ENCODE measurements at places on chromosomes 11 and 22.

- DNase-seq, result peak; percentile 12
Observed at GRCh38 chr11:93510196-93510873, 32.9 kb downstream of the SMCO4 start.

DNA sequence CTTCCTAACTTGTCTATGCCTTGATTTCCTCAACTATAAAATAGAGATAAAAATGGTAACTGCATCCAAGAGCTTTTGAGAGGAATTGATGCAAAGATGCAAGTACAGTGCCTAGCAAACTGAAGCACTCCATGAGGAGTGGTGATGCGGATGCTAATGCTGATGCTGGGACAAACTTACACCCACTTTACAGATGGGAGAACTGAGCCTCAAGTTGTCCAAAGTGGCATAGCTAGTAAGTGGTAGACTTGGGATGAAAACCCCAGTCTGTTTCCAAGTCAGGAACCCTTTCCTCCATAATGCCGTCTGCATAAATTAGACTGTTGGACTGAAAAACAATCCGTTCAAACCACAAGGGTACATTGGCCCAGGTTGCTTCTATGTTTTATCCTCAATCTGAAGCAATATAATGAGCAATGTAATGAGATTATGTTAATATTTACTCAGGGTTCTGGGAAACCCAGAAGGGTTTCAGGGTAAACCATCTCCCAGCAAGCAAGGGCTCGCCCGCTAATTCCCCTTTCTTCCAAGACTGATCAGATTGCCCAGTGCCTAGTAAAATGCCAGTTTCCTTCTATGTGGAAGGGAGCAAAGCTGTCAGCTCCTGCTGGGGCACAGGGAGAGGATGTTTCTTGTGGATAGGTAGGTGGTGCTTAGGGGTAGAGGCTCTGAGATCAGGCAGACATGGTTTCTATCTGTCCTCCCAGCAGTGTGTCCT lies 10.4 kb upstream of the EHF start:
- no peak for DNase-seq

- DNase-seq, result no peak
Observed at GRCh38 chr11:87281496-87281895, 243.8 kb downstream of the TMEM135 start.

- DNase-seq, result no peak
Observed at GRCh38 chr11:73334384-73335203, 26.5 kb downstream of the ARHGEF17 start.

DNA sequence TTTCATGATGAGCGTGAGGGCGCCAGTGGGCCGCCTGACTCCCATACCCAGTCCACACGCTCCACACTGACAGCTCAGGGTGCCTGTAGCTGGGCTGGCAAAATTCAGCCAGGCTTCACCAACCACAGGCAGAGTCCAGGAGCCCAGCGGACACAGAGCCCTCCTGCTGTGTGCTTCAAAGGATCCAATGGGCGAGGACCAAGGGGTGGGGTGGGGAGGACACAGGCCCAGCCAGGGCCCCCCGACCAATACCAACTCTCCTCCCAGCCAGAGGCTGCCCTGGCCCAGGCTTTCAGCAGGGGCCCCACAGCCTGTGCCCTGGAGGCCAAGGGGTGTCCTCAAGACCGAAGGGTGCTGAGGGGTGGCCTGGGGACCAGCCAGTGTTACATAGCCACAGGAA lies 336.1 kb downstream of the CTTN start:
- no peak for DNase-seq

GRCh38 chr11:4039011-4039410 lies 55.6 kb upstream of the RRM1 start:
- DNase-seq, result no peak

GRCh38 chr11:47317064-47317828 lies 35.3 kb downstream of the MYBPC3 start:
- no peak for DNase-seq

- DNase-seq, result no peak
Observed at GRCh38 chr11:47388697-47389576, 10.6 kb upstream of the SPI1 start.

DNA sequence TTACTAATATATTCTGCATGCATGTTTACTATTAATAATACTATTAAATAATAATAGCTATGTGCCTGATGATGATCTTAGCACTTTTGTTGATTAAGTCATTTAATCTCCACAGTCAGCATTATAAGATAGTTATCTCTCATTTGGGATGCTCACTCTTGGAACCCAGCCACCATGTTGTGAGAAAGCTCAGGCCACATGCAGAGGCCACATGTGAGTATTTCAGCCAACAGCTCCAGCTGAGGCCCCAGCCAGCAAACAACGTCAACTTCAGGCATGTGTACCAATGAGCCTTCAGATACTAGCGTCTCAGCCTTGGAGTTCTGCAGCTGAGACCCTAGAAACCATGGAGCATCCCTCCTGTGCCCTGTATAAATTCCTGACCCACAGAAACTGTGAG lies 798.1 kb upstream of the LRRC4C start:
- no peak for DNase-seq

GRCh38 chr11:131938351-131938751 lies 567.9 kb downstream of the NTM start:
- no peak for DNase-seq

GRCh38 chr11:129888451-129888850 lies 6.9 kb downstream of the NFRKB start:
- DNase-seq, result no peak

DNA sequence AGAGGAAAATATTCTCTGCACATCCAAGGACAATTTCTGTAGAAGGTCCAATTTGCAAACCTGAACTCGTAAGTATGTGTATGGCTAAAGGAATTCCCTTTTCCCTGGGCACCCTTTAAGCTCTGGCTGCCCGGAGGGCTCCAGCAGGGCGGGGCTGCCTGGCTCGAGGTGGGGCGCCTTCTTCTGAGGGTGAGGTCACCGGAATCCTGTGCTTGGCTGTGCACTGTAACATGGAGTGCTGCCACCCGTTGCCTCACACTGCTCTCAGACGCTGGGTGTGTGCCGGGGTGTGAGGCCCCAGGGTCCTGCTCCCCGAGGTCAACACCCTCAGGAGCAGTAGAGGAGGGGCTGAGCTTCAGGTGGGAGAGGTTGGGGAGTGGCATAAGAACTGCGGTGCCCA lies 61.5 kb downstream of the SYN3 start:
- no peak for DNase-seq

GRCh38 chr11:65917434-65918210 lies 1.2 kb downstream of the C11orf68 start:
- DNase-seq, result no peak

DNA sequence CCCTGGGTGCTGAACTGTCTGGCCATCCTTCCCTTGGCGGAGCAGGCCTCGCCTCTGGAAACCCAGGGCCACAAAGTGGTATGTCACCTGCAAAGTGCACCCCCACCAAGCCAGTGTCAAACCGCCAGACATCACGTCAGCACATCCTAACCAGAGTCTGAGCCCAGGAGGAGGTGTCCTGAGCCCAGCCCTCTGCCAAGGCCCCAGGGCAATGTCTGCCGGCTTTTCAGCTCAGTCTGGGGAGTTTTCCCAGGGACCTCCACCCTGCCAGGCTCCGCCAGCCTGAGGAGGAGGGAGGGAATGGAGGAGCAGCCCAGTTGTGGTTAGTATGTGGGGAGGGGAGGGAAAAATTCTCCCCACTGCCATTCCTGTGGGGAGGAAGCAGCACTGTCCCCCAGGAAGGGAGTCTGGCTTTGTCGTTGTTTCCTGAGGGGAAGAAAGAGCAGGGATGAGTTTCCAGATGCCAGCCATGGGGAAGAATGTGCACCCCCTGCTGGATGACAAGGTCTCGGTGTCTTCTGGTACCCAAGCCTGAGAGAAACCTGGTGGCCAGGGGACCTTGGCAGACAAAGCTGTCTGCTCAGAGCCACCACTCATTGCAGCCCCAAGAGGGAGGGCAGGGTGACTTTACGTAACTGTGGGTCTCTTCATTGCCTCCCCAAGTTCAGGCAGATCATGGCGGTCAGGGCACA lies 81.4 kb upstream of the CD82 start:
- peak; percentile 49 for DNase-seq

DNA sequence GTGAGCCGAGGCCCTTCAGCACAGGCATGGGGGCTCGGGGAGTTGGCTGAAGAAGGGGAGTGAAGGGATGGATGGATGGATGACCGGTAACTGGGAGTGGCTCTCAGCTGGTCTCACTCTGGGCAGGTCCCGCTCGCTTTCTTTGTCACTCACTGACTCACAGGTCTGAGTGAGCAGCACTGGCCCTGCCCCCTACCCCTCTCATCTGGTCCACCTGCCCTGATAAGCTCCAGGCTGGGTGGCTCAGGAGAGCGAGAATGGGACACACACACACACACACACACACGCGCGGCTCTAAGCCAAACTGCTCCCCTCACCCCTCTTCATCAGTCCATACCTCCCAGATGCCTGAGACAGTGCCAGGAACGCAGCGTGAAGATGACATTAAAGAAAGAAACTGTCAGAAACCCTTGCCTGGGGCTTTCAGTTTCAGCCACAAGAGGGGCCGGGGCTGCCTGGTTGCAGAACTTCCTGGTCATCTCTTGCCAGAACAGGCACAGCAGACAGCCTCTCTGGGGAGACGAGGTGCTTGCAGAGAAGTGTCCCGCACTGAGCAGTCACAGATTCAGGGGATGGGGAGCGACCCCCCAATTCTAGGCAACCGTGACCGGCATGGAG lies 16.5 kb upstream of the SHISAL1 start:
- DNase-seq, result no peak

GRCh38 chr11:123382555-123383074 lies 47.5 kb upstream of the GRAMD1B start:
- DNase-seq, result no peak

GRCh38 chr11:67252831-67253239 lies 13.4 kb upstream of the GRK2 start:
- peak; percentile 44 for DNase-seq

DNA sequence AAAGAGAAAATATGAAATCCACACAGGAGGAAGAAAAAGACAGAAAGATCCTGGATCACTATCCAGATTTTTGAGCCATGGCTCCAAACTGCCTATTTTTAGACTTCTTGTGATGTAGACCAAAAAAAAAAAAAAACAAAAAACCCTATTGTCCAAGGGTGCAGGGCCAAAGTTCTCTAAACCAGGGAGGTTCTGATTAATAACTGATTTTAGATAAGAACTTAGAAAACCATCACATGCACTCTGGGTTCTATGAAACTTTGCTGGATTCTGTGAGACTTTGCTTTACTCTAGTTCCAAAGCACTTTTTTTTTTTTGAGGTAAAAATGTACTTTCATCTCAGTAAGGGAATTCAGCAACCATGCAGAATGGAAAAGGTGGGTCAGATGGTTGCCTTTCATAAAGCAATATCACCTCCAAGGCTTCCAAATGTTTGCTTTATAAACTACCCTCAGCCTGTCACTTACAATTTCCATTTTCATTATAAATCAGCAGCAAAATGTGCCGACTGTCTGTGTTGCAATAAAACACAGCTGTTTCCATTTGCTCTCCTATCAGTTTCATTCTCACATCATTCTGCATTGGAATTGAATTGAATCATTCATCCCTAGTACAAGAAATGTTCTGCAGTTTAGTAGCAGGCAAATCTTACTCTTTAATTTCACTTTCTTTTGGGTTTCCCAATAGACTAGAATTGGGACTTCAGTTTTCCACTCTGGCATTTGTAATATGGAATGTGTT lies 1584.3 kb upstream of the RAG2 start:
- DNase-seq, result no peak

DNA sequence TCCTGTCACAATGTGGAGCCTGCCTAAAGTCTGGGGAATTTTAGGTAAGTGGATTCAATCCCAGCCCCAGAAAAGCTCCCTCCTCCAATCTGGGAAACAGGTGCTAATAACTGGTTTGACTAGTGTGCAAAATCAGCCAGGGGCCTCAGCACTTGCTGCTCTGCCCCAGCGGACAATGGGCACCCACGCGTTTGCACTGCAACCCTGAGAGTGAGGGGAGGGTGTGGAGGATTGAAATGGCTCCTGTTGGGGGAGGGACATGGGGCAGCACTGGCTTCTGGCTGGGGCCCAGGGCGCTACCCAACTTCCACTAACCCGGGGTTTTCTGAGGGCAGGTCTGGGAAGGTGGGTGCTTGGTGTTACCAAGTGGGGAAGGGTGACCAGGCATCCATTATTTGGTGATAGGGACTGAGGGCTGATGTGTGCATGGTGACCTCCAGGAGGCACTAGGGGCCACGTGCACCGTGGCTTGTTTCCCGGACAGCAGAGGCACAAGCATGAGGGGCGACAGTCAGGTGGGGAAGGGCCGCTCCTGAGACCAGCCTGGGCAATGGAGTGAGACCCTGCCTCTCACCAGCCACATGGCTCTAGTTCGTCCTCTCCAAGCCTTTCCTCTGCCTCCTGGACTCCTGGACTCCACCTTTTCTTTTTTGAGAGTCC lies 4.3 kb upstream of the PNPLA5 start:
- DNase-seq, result no peak
